H54 (cell line): ENCODE measurements at places on chromosomes 7 and 10.

DNA sequence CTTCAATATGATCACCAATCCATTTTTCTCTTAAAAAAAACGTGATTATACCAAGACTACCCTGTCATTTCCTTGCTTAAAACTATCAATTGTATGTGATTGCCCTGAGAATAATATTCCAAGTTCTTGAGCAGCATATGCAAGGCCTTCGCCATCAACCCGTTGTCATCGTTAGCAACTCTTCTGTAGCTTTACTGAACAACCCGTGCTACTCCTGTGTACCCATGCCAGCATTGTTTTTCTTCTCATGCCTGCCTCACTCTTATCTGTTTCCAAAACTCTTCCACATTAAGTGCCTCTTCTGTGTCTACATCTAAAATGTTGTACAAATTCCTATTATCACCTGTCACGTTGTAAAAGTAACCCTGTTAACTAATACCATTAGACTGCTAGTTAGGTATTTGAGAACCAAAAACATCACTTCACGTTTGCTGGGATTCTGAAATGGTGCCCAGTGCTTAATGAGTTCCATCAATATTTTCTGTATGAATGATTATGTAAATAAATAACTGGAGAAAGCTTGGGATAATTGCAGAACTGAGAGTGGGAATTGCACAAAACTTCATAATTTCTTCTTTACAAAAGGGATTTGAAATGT, 10.5 kb downstream of the CAV2 start:
- no peak for DNase-seq

- no peak for DNase-seq
These were observed 1.8 kb upstream of the MEOX2 start for GRCh38 chr7:15688279-15688626.

DNA sequence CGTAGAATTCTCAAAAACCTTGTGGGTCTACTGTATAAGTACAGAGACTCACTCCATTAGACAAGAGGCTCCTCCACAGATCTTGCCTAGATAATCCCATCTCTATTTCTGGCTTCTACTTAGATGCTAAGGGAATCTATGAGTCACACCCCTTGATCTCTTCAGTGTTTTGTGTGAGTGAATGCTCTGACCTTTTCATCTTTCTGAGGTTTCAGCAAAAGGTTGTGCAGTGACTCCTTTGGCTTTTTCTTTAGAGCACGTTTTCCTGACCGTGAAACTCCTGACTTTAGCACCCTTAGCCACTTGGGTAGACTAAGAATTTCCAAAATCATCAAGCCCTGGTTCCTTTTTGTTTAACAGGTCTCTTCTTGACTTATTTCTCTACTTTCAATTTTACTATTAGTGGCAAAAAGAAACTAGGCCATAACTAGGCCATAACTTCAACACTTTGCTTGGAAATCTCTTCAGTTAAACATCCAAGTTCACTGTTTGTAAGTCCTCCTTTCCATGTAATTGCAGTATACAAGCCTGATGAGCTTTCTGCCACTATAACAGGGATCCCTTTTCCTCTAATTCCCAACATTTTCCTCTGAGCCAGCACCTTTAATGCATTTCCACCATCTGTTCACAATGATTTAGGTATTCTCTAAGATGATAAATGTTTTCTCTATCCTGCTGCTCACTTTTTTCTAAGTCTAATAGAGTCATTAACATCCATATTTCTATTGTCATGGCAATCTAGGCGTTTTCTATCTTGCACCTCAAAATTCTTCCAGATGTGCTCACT, 19.4 kb downstream of the COPG2 start:
- DNase-seq: no peak

GRCh38 chr7:22255342-22255741, 101.6 kb downstream of the RAPGEF5 start:
- DNase-seq: no peak

- DNase-seq: no peak
These were observed 86.6 kb downstream of the BBS9 start for GRCh38 chr7:33215992-33216391.

DNA sequence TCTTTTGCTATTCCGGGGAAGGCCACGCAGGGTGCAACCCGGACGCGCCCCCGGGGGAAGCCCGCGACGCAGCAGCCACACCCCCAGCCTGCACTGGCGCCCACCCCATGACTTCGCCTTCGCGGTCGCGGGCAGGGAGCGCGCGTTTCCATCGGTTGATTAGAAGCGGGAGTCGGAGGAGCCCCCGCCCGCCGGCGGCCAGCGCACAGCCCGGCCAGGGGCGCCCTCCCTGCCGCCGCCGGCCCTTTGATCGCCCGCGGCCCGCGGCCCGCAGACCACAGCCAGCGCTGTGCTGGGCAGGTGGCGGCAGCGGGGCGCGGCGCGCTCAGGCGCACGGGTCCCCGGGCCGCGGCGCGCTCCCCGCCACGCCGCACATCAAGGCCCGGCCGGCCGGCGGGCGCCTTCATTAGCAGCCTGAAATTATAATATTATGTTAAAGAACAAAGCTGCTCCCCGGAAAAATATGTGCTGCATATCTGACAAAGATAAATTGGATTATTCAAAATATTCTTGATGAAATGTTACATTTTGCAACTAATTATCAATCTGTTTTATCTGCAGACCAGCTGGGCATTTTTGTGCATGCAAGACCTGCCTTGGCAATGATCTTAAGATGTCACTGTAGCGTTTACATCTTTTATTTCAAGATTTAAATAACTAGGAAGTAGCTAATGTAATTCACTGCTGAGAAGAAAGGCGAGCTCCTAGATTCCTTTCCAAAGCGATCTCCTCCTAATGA, 160.7 kb upstream of the MKI67 start:
- no peak for DNase-seq

DNA sequence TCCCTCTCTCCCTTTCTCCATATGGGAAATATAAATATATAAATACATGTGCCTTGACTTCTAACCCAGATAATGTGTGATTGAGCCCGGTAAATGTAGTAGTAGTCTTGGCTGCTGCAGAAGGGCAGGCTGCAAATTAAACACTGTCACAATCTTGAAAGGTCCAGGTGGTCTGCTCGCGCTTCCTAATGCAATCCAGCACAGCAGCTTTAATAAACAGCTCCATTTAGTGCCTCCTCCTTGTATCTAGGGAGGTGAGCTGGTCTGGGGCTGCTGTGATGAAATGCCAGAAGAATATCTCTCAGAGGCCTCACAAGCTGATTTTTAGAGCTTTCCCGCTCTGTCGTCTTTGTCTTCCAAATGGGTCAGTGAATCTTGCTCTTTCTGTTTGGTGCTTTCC, 782 bp downstream of the POU6F2 start:
- no peak for DNase-seq

GRCh38 chr7:98286701-98287485, 5.4 kb downstream of the BRI3 start:
- no peak for DNase-seq

DNA sequence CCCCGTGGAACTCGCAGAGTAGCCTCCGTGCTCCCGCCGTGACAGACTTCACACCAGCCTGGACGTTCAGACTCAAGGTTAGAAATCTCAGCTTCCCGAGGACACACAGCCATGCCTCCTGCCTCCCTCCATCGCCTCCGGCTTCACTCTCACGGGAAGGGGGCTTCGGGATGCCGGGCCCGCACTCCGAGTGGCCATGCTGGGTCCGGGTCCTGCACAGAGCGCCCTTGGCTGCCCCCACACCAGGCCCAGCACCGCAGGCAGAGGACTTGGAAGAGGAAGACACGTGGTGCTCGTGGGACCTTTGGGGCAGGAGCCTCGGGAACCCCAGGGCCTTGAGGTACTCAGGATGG, 89.8 kb downstream of the PDGFA start:
- DNase-seq: no peak
